ENCODE measurements at places on chromosomes 4 and X. TPM values are rescaled to one million over a fixed set of nuclear protein-coding genes. Genes with fewer than 3 reads are reported as not detected.

VSIG1 gene
- not detected for polyA plus RNA-seq

IL21 gene
- polyA plus RNA-seq = not detected

SLC16A2 gene
- polyA plus RNA-seq = 0.06 TPM

- no peaks in the 10 kb centered on the region for H3K36me3 ChIP-seq
- peaks cover 2% of the 10 kb centered on the region for H3K4me1 ChIP-seq
- no peak overlapping the region for H3K27ac ChIP-seq
- no peaks in the 10 kb centered on the region for H3K27me3 ChIP-seq
- peak overlapping the region; percentile 44 for H3K4me3 ChIP-seq
- DNase-seq = no peak
Observed at GRCh38 chr4:108048997-108049396, 59.3 kb downstream of the HADH start.

GRCh38 chr4:4867375-4868039 is 8.0 kb downstream of the MSX1 start:
- H3K36me3 ChIP-seq = no peaks in the 10 kb centered on the region
- H3K4me3 ChIP-seq = no peak overlapping the region
- DNase-seq = no peak

DNA sequence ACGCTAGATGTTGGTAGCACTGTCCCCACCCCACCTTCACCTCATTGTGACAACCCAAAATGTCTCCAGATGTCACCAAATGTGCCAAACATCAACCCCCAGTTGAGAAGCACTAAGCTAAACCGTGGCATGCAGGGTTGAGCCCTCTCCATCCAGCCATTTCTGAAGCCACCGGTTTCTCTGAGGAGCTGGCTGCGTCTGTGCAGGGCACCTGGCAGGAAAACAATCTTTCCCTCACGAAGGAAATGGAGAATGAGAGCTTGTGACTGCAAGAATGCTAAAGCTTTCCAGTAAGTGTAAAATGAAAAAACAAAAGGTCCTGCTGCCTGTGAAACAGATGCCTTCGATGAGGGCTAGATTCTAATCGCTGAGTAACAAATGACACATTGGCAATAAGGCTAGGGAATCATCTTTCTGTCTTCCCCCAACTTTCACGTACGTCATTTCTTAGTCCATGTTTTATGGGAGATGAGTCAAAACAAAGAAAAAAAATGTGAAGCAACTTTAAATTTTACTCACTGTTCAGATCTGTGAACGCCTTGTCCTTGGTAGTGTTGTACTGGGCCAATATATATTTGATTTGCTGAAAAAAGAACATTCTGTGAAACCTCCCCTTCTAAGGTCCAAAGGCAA is 59.9 kb downstream of the PROM1 start:
- DNase-seq = no peak
- peaks cover 10% of the 10 kb centered on the region for H3K27me3 ChIP-seq
- H3K4me3 ChIP-seq = no peak overlapping the region
- no peaks in the 10 kb centered on the region for H3K36me3 ChIP-seq
- no peak overlapping the region for H3K27ac ChIP-seq

DNA sequence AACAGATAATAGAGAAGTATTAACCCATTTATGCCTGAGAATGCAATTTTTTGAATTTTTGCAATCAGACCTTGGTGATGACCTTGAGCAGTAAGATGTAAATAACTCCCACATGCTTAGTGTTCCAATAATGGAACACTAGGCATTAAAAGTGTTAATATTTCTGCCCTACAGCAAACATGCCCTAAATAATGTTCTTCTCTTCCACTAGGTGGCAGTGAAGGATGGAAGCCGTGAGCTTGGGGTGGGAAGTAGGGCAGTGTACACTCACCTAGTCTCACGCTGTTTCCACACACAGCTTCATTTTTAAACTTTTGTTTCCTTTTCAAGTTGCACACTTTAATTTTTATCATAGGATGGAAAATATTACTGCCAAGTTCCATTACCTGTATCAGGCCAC is 613.1 kb upstream of the HS3ST1 start:
- H3K27me3 ChIP-seq = no peaks in the 10 kb centered on the region
- no peaks in the 10 kb centered on the region for H3K36me3 ChIP-seq
- no peak for DNase-seq
- no peak overlapping the region for H3K4me3 ChIP-seq
- H3K4me1 ChIP-seq = no peaks in the 10 kb centered on the region

GRCh38 chrX:146355440-146355839 is 454.1 kb upstream of the CXorf51B start:
- H3K4me3 ChIP-seq = no peak overlapping the region
- H3K36me3 ChIP-seq = no peaks in the 10 kb centered on the region
- no peak overlapping the region for H3K27ac ChIP-seq

DNA sequence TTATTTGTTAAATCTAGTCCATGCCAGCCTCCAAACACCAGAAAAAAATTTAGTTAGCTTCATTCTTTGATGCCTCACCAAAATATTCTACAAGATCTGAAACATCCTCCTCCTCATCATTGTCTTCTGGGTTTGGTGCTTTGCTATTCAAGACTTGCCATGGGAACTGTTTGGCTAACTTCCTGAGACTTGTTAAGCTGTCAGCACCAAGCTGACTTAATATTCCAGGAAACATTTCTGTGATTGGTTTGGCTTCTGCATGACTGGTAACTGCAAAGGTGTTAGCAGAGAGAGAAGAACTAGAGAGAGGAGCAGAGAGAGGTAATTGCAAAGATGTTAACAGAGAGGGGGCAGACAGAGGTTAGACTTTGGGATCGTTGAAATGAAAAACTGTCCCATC is 101.3 kb downstream of the PALLD start:
- H3K36me3 ChIP-seq = no peaks in the 10 kb centered on the region
- no peaks in the 10 kb centered on the region for H3K4me1 ChIP-seq

GRCh38 chrX:129875669-129876068 is 30.3 kb upstream of the UTP14A start:
- no peak overlapping the region for H3K4me3 ChIP-seq
- DNase-seq = no peak
- H3K27me3 ChIP-seq = no peaks in the 10 kb centered on the region
- H3K27ac ChIP-seq = no peak overlapping the region
- no peaks in the 10 kb centered on the region for H3K4me1 ChIP-seq

DNA sequence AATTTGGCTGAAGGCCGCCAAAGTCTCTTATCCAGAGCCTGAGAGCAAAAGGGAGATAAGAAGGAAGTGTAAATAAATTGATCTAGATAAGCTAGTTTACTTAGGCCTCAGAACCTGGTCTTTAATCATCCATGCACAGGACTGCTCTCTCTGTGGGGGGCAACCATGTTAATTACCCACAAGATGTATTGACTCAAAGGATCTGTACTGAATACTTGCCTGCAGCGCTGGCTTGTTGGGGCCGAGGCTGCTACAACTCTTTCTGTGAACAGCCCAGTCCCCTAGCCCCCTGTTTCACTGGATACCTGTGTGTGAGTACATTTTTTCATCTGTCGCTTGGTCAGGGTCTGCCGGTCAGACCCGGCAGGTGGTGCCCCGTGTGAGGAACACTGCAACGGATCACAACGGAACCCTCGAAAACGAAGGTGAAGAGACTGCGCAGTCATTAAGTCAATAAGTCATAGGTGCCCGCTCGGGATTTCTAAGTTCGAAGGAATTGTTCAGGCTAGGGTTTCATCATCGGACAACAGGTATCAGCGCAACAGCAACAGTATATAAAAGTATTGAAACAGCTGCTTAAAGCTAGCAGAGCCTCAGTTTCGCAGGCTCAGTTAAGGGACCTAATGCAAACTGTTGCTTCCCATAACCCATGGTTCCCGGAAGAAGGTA is 8.3 kb downstream of the MAGEA11 start:
- H3K4me1 ChIP-seq = no peaks in the 10 kb centered on the region
- no peak overlapping the region for H3K4me3 ChIP-seq
- DNase-seq = no peak
- no peaks in the 10 kb centered on the region for H3K36me3 ChIP-seq
- H3K27ac ChIP-seq = no peak overlapping the region

GRCh38 chr4:54100595-54101189 is 729 bp downstream of the GSX2 start:
- DNase-seq = no peak
- peaks cover 70% of the 10 kb centered on the region for H3K27me3 ChIP-seq
- H3K4me1 ChIP-seq = peaks cover 19% of the 10 kb centered on the region
- H3K4me3 ChIP-seq = no peak overlapping the region

DNA sequence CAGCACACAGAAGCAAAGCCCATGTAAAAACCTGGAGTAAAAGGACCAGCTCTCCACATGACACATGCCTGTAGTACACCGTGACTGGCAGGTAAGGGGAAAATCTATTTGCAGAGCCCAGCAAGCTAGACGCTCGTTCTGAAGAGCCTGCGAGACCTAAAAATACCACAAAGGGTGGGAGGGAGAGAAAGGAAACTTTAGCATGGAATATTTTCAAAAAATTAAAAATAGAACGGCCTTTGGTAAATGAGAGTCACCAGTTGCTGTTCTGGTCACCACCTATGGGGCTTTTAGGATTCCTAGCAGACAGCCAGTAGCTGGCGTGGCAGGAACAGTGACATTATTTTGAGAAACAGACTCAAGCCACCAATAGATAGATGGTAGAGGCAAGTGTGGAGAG is 115.5 kb downstream of the MID1IP1 start:
- H3K36me3 ChIP-seq = no peaks in the 10 kb centered on the region
- H3K4me3 ChIP-seq = no peak overlapping the region
- DNase-seq = no peak
- H3K4me1 ChIP-seq = no peaks in the 10 kb centered on the region
- no peak overlapping the region for H3K27ac ChIP-seq

- no peaks in the 10 kb centered on the region for H3K36me3 ChIP-seq
- H3K4me3 ChIP-seq = no peak within 1 kb of the TSS
- DNase-seq = peak; percentile 17
- H3K27ac ChIP-seq = peak within 1 kb of the TSS; percentile 47
- peaks cover 13% of the 10 kb centered on the region for H3K27me3 ChIP-seq
- H3K4me1 ChIP-seq = peaks cover 18% of the 10 kb centered on the region
Observed at GRCh38 chr4:5019274-5019673, at the start of gene CYTL1. Gene CYTL1, minus strand, starts transcription at chr4:5019458. Its CDS starts 13 bp downstream, at chr4:5019445.
